Right atrium auricular region (tissue), 2 donors: ENCODE measurements at places on chromosomes 7 and 10.

DNA sequence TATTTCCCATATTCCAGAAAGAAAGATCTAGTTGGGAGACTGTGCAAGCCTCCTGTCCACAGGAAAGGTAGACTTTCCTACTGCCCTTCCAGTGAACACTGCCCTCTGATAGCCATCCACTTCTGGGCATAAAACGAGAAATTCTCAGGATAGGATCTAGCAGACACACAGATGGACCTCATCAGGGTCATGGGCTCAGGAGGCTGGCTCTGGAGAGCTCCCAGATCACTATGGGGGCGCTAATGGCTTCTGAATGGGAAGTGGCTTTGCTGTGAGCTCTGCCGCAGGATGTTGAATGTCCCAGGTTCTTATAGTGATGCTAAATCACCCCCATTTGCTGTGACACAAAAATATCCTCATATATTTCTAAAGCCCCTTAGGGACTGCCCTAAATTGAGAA is 77.1 kb downstream of the SVIL start:
- DNase-seq, result no peak

GRCh38 chr10:100776671-100777070 is 31.3 kb downstream of the PAX2 start:
- DNase-seq, result no peak

GRCh38 chr10:128499956-128500355 is 373.7 kb upstream of the MKI67 start:
- no peak for DNase-seq

DNA sequence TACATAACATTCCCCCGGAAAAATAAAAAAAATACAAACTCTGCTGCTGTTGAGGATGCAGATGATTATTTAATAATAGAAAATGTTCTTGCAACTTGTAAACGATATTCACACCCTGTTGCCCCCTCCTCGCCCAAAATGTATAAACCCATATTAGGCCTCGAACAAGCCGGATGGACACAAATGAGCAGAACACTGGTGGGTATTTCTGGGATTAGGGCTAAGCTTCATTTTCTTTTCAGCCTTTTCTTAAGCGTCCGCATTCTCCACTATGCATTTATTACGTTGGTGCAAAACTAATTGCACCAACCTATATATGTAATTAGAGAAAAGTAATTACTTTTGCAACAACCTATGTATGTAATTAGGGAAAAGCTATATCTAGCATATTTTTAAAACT is 349 bp upstream of the GNG11 start:
- no peak for DNase-seq

DNA sequence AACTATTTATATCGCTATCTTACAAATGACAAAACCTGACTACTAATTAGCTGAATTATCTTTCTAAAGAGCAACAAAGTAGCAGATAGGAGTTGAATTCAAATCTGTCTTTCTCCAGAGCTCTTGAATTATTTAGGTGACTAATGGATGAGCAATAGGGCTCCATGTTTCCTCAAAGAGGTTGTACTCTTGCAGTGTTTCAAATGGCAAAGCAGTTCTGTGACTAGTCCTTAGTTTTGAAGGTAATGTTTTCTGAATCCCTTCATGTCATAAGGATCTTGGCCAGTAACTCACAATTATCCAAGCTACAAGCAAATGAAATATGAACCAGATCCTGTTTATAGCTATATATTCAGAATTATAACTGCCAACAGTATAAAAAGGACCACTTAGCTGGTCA is 999.7 kb downstream of the NRG3 start:
- no peak for DNase-seq
